ENCODE measurements at places on chromosomes 11 and 22. TPM values are rescaled to one million over a fixed set of nuclear protein-coding genes. Genes with fewer than 3 reads are reported as not detected.

Gene RASD2
- total RNA-seq: 2.5 TPM

Gene MYO7A
- total RNA-seq: 2.3 TPM

Gene ASPHD2
- total RNA-seq: 8.1 TPM

Gene BEST1
- total RNA-seq: 0.17 TPM

Gene ANKRD42
- total RNA-seq: 5.8 TPM

Gene THYN1
- 80.2 TPM for total RNA-seq

Gene OR10G4
- not detected for total RNA-seq

Gene RFPL3
- not detected for total RNA-seq

Gene PANX2
- 10.2 TPM for total RNA-seq

Gene GTSE1
- 45.4 TPM for total RNA-seq

Gene MS4A3
- total RNA-seq: not detected

Gene PKNOX2
- total RNA-seq: 3.7 TPM

Gene MGAT3
- total RNA-seq: 10.3 TPM

DNA sequence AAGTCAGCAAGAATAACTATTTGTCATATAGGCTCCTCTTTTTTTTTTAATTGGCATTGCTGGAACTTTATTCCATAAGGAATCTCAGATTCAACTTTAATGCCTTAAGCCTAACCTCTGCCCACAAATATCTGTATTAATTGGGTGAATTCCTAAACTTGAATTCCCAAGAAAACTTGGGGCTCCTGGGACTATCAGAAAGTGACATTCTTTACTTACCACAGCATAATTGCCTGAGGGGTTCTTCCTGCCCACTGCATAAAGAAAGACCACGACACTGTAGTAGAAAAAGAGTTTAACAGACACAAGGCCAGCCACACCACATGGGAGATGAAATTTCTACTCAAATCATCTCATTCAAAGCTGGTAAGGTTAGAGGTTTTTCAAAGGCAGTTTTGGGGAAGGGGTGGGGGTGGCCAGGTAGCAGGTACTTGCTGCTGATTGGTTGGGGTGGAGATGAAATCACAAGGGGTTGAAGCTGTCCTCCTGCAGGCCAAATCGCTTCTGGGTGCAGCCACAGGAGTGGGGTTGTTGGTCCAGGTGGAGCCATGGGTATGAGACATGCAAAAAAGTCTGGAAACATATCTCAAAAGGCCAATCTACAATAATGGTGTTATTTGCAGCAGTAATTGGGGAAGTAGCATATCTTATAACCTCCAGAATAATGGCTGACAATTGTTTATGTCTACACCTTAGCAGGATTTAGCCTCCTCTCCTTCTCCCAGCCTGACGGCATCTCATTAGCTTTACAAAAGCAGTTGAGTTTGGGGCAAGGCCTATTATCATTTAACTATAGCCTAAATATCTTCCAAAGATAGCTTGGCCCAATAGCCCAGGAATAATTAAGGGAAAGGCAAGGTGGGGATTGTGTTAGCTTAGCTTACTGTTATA, 4.8 kb upstream of the NLRP10 start:
- peak; percentile 19 for DNase-seq

GRCh38 chr11:10638316-10638925, 55.1 kb downstream of the IRAG1 start:
- DNase-seq: no peak

DNA sequence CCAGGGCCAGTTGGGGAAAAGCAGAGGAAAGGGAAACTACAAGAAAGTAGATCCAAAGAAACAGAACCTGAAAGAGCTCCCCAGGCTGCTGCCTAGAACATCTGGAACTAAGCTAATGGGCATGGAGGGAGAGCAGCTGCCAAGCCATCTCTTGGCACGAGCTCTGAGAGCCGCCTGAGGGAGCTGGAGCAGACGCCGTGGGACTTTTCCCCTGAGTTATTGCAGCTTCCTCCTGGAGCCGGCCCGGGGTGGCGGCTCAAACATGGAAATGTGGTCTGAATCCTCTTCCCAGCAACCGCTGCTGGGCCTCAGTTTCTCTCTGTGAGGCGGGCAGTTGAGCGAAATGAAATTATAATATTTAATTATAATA, 41.8 kb downstream of the LIF start:
- no peak for DNase-seq

GRCh38 chr22:38733724-38734381, 21.9 kb downstream of the SUN2 start:
- no peak for DNase-seq

- DNase-seq: no peak
Measured at GRCh38 chr11:12793065-12793464, 118.8 kb downstream of the TEAD1 start.

GRCh38 chr22:19377565-19378343, 53.8 kb downstream of the HIRA start:
- no peak for DNase-seq

- no peak for DNase-seq
Measured at GRCh38 chr11:27976262-27976661, 131.7 kb downstream of the KIF18A start.

DNA sequence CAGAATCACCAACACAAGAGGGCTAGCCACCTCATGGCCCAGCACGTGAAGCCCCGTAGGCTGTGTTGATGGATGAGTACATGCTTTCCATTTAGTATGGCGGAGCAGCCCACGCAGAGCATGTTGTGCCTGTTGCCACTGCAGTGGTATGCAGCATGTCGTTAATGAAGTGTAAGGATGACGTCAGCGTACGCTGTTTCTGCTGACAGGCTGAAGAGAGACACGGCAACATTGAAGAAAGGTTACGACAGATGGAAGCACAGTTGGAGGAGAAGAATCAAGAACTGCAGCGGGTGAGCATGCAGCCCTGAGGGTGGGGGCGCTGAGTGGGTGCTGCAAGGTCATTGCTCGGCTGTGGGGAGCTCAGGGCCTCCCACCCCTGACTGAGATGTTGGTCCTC, 62.8 kb downstream of the PPFIA1 start:
- no peak for DNase-seq

DNA sequence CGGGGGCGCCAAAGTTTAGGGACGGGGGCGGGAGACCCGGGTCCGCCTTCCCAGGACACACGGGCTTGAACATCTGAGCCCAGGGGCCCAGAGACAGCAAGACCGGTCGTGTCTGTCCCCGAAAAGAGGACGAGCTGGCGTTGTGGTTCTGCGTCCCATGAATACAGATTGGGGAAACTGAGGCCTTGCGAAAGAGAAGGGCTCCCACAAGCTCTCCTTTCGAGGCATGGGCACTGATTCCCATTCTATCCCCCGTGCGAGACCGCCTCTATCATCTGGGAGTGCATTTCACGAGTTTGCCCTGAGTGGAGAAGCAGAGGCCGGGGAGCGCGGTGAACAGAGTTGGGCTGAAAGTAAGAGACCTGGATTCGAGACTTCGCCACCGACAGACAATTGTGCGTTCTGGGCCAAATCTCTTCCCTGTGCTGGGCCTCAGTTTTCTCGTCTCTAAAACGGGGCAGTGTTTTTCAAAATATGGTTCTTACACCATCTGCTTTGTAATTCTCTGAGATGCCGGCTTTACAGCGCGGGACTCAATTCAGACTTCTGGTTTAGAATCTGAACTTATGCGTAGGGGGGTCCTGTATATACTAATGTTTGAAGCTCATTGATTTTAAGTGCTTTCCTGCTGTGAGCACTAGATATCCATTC, 471 bp downstream of the RNF185 start:
- DNase-seq: no peak

- DNase-seq: no peak
Measured at GRCh38 chr22:18031695-18032454, 7.5 kb upstream of the MICAL3 start.

DNA sequence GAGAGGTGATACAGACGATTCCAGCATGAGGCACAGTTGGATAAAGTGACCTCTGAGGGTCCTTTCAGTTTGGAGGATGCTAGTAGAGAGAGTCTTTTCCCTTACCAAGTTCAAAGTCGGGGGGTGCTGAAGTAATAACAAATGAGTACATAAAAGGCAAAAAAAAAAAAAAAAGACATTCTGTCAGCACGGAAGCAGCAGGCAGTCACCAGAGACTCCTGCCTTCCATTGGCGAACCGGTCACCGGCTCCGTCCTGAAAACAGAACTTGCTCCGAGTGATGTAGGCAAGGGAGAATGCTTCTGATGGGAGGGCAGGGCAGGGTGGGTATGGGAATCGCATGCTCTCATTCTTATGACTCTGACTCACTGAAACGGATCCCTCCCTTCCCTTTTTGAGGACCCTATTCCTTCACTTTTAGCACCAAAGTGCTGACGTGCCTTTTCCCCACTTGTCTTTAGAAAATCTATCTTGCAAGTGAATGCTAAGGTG, 65.9 kb downstream of the PRR5L start:
- DNase-seq: peak; percentile 20

DNA sequence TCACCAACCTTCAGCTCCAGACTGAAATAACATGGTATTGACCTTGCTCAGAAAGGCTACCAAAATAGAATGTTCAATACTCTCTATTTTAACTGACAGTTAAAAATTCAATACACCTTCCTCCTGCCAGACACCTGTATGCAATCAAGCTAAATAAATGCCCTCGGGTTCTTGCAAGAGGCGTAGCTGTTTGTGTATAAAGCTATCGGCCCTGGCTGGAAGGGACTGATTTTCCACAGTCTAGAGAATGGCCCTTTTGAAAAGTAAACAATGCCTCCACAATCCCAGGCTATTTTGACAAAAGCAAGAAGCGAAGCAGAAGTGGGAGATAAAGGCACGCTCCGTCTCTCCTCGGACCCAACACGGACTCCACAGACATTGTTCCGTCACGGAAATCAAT, 791.2 kb downstream of the BRD1 start:
- no peak for DNase-seq

DNA sequence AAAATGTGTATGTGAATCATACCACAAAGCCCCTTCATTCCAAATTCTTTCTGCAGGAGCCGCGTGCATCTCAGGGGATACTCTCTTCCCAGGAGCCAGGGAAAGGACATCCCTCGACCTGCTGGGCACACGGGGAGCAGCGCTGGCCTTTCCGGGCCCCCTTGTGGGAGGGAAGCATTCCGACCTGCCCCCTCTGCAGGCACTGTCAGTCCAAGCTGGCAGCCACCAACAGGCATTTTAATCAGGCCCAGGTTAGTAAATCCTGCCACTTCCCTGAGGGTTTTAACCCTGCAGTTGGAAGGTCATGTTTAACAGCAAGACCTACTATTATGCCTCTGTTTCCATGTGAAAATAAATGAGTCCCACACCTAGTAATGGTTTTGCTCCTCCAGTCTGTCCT, 391.5 kb downstream of the SHANK2 start:
- peak; percentile 31 for DNase-seq

- no peak for DNase-seq
Measured at GRCh38 chr11:27907530-27907929, 200.4 kb downstream of the KIF18A start.

DNA sequence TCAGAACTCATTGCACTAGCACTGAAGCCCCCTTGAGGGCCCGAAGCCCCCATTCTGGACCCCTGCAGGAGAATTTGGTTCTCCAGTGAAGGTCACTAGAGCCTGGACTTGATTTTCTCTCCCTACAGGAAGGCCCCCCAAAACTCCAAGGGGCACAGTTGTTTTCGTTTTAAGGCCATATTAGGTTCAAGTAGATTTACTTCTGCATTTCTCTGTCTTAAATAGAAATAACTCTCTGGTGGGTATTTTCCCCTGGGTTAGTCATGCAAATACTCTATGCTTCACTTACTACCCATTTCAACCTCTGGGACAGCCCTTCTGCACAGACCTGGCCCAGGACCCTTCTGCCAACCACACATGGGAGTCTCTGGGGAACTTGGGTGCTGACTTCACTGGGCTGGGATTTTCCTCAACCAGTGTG, 41.6 kb downstream of the WEE1 start:
- no peak for DNase-seq

DNA sequence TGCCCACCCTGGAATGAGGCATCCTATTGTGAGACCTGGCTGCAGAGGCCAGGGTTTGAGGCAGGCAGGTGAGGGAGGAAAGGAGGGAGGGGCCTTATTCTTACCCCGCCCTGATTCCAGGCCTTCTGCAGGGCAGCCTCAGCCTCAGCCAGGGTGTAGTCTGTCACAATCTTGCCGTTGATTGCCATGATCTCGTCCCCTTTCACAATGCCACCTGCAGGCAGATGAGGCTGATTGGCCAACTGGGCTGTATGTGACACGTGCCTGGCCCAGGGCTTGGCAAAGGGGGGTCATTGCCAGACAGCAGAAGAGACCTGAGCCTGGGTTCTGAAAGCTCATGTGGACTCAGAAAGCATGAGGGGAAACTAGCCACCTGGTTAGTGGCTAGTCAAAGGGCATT, 21.4 kb upstream of the ABCC8 start:
- DNase-seq: peak; percentile 30

DNA sequence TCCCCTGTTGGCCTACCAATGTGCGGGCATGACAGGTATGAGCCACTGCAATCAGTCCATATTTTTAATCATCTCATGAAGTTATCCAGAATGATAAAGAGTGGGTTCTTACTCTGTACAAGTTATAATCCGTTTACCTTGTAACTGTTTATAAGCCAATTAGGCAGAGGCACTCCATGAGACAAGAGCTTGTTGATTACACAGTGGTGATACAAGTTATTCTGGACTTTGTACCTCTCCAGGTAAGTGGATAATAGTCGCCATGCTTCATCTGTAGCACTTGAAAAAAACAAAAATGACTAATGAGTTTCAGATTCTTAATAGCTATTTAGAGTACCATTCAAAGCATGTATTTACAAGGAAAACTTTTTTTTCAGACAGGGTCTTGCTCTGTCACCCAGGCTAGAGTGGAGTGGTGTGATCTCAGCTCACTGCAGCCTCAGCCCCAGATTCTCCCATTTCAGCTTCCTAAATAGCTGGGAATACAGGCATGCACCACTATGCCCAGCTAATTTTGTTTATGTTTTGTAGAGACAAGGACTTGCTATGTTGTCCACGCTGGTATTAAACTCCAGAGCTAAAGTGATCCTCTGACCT, 17.7 kb upstream of the FNBP4 start:
- DNase-seq: no peak

DNA sequence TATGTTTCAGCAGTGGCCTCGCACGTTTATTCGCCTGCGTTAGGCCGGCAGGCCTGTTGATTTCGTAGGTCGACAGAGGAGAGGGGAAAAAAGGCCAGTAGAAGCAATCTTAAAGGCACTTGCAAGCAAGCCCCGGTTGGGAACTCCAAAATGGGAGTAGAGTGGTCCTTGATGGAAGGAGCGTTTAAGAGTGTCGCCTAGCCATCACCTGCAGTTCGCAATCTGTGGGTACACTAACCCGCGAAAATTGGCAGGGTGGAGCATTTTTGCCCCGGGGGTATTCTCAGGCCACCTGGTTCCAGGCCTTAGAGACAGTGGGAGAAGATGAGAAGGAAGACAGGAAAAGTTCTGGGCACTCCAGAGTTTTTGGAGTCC, 1.1 kb downstream of the EWSR1 start:
- no peak for DNase-seq

DNA sequence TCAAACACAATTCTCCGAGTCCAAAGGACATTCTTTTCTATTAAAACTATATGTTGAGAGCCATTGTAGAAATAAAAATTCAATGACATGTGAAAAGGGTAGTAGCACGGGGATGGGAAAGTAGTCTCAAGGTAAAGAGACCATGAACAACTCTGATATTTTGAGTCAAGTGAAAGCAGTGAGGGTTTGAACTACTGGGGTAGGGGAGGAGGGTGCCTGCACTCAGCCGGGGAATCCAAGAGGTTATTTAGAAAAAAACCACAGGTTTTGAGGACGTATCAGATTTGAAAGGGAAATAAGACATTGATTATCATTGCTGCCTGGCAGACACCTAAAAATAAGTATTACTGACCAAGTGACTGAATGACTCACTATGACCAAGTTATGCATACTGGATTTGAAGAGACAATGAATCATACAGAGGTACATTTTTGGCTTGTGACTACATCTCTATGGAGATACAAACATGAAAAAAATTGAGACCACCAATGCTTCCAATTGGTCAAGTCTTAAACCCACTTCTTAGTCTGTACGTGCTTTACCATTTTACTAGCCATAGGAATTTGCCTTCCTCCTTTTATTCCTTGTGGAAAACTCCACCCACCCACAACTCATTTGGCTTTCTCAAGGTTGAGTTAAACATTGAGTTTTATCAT, 2.2 kb upstream of the OR52H1 start:
- DNase-seq: no peak

All from WTC11 (cell line).